ENCODE measurements at places on chromosomes 4 and X.
A peak's percentile ranks its signal among the peaks of the same experiment; 100 is the strongest.

- no peak for DNase-seq
Measured at GRCh38 chr4:74158466-74159142, 686 bp downstream of the MTHFD2L start.

DNA sequence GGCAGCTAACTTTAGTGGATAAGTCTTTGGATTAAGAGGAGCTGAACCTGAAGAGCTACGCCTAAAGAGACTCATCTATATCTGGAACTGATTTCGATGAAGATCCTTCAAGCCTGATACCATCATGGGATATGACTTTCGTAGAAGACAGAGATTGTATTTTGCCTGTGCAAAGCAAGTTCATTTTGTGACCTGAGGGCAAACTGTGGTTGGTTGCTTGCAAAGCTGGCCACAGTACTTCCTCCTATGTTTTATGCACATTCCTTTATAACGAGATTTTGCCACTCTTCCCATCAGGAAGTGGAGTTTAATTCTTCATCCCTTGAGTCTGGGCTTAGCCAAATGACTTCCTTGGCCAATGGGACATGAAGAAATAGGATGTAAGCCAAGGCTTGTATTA is 519.3 kb upstream of the NR3C2 start:
- no peak for DNase-seq

DNA sequence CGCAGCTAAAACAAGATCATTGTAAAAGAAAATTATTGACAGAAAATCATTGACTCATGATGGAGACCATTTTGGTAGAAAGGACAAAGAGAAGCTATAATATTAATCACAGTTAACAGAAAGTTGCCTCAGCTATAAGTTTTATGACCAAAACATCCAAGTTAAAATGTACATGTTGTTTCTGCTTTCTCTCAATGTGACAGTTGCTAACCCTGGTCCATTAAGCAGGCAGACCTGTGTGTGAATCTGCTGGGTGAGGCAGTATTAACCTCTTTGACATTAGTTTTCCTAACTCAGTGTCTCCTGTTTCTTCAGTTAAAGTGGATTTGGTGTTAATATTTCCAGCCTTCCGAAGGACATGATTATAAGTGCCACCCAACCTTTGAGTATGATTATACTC is 94.8 kb upstream of the DCLK2 start:
- DNase-seq = no peak

DNA sequence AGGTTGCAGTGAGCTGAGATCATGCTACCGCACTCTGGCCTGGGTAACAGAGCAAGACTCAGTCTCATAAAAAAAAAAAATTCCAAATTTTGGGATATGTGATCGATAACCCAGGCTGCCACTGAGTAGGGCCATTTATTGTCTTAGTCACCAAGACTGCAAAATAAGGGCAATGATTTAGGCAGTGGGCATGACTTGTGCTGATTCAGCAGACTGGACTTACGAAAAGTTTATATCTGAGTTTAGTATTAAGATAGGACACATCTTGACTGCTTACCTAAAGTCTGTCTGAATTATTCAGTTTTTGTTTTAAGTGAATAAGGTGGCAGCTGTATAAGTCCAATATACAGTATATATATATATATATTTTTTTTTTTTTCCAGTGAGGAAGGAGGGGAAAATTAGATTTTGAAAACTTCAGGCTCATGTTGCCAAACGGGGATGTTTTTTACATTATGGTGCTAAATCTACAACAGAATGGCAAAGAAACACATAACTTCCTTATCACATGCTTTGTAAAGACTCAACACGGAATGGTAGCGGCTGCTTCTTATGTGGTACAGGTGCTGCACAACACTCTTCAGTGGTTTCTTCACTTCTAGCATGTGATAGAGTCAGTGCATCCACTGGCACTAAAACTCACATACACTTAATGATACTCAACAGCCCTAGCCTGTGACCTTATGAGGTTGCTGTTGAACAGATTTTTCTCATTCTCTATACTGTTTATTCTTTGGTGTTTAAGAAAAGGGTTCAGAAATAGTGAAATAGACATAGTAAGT is 6.5 kb downstream of the TEX13D start:
- DNase-seq = no peak

- DNase-seq = no peak
Measured at GRCh38 chr4:95910749-95911148, 70.9 kb downstream of the PDHA2 start.

GRCh38 chr4:24274381-24274941 is 309.9 kb downstream of the DHX15 start:
- no peak for DNase-seq

DNA sequence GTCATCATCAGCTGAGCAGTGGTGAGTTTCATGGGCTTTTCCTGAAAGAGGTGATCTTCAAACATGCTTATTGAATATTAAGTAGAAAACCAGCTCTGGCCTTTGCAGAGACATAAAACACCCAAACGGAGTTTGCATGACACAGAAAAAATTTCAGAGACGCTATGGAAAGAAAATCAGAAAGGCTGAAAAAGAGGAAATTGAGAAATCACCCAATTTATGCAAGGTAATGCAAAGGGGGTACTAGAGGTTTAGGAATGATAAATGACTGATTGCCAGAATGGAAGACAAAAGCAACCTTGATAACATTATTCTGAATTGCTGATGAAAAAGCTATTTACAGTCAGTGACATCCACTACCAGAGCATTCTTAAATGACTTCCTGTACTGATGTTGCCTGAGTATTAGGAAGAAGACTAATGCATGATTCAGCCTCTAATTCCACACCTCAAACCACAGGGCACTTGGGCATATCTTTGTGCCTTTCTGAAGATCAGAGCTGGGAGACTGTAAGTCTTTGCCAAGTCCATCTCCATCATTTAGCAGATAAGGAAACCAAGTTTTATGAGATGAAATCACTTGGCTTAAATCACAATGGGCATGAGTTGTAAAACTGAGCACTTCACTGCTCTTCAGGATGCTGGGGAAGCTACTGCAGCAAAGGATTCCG is 565.7 kb downstream of the PPARGC1A start:
- no peak for DNase-seq

GRCh38 chr4:168908851-168909273 is 101.2 kb downstream of the CBR4 start:
- no peak for DNase-seq

GRCh38 chrX:32592786-32593185 is 618.6 kb downstream of the DMD start:
- no peak for DNase-seq

GRCh38 chr4:37909332-37910090 is 18.6 kb downstream of the TBC1D1 start:
- DNase-seq = no peak

DNA sequence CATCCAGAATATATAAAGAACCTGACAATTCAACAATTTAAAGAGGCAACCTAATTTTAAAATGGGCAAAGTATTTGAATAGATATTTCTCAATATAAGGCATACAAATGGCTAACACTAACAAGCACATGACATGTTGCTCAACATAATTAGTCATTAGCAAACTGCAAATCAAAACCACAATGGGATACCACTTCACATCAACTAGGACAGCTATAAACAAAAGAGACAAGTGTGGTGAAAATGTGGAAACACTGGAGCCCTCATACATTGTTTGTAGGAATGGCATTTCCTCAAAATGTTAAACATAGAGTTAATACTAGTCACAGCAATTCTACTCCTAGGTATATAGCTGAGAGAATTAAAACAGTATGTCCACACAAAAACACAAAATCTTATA is 96.7 kb downstream of the CORIN start:
- no peak for DNase-seq

DNA sequence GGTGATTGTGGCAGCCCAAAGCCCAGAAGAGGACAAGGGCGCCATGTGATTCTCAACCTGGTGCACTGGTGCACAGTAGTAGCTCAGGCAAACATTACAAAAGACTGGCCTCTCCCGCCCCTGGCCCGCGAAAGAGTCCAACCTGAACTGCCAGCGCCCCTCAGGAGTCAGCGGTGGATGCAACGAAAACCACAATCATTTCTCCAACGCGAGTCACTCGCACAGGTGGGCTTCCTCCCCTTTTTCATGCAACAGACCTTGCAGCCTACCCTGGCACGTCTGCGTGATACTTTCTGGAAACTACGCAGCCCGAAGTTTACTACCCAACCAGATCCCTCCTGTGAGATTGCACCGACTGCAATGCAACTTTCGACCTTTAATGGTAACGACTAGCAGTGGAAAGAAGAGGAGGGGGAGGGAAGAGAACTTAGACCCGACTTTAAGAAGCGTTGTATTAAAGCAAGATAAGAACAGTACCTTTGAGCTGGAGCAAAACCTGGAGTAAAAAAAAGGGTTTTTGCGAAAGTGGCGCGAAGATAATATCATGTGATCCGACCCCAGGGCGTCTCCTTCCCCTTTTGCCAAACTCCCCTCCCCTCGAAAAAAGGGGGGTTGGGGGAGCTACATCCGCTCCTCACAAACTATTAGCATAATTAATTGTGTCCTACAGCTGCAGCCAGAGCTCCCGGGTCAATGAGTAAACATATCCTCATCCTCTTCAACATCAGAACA is 63.3 kb upstream of the CCDC160 start:
- peak; percentile 36 for DNase-seq

GRCh38 chr4:29805245-29805644 is 914.9 kb upstream of the PCDH7 start:
- DNase-seq = no peak

GRCh38 chr4:101274888-101275752 is 72.2 kb downstream of the PPP3CA start:
- DNase-seq = no peak

- no peak for DNase-seq
Measured at GRCh38 chr4:42492962-42493361, 95.7 kb downstream of the SHISA3 start.

DNA sequence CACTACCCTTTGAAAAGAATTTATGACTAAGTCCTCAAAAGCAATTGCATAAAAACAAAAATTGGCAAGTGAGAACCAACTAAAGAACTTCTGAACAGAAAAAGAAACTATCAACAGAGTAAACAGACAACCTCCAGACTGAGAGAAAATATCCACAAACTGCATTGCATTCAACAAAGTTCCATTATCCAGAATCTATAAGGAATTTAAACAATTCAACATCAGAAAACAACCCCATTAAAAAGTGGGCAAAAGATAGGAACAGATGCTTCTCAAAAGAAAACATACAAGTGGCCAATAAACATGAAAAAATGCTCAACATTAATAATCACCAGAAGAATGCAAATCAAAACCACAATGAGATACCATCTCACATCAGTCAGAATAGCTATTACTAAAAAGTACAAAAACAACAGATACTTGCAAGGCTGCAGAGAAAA is 130.2 kb downstream of the GASK1B start:
- DNase-seq = no peak

GRCh38 chr4:9765091-9765490 is 16.3 kb upstream of the DRD5 start:
- DNase-seq = peak; percentile 44

- DNase-seq = no peak
Measured at GRCh38 chr4:146370841-146371240, 150.9 kb downstream of the SLC10A7 start.

- no peak for DNase-seq
Measured at GRCh38 chr4:6524436-6524835, 50.6 kb upstream of the MAN2B2 start.

DNA sequence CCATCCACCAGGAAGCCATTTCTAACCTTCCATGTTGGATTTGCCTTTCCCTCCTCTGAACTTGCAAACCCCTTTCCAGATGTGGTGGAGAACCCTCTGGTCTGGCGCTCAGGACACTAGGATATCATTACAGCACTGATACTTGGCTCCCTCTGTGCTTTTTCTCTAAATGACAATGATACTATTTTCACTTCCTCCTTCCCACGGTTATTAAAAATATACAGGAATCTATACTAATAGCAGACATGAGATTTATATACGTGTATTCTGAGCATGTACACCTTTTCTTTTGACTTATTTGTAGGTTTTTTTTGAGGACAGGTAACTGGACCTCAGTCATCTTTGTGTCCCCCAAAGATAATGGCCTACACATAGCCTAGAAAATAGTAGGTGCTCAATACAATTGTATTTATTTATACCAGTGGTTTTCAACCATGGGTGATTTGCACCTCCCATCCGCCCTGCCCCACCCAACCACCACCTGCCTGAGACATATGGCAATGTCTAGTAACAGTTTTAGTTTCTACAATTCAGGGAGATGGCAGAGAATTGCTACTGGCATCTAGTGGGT is 60.4 kb upstream of the PLAC8 start:
- no peak for DNase-seq

GRCh38 chrX:39600222-39600621 is 497.5 kb downstream of the BCOR start:
- DNase-seq = no peak

DNA sequence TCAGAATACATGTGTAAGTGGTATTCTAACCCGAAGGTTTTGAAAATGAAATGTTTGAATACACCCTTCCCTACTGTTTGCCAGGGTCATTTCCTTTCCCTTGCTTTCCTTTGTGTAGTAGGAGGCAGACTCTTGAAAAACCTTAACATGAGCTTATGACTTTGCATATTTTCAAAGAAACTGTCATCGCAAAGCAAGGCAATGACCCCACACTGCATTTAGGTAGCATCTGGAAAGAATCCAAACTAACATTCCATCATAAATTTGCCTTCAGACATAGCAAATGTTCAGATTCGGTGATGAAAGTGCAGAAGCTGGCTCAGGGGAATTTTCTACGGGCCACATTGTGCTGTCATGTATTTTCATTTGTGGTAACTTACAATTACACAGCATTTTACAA is 32.3 kb downstream of the SH2D1A start:
- DNase-seq = no peak

- DNase-seq = no peak
Measured at GRCh38 chrX:136204571-136204970, 46.6 kb downstream of the MAP7D3 start.

GRCh38 chr4:47798165-47798564 is 39.7 kb downstream of the CORIN start:
- no peak for DNase-seq
